ENCODE measurements at places on chromosomes 1 and 21.

DNA sequence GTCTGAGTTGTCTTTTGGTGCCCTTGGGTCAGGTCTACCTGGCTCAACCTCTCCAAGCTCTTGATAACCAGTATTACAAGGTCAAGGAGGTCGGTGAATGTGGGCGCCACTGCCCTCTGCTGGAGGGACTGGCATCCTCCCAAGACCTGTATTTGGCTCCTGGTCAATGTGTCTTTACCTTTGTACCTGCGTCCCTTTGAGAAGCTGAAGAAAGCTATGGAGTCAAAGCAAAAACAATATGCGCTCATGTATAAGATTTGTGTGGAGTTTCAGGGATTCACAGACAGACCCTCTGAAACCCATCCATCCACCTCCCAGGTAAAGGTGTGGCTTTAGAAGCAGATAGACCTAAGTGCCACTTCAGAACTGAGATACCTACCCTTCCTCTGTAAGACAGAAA is 61.8 kb upstream of the NBL1 start:
- peak; percentile 85 for DNase-seq

GRCh38 chr1:153195216-153195615 is 8.0 kb upstream of the LELP1 start:
- DNase-seq: no peak

DNA sequence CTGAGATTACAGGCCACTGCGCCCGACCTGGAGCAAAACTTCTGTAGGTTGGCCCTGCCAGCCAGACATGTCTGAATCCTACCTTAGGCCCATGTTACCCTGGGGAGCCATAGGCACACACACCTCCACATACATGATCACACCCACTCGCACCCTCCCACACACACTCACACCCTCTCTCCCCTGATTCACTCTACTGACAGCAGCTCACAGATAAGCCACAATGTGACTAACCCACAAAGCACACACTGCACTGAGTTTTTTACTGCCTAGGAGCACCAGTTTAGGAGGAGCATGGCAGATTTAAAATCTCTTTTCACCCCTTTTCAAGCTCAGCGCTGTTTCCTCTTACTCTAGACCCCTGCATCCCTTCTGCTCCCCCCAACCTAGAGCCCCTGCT is 41.7 kb downstream of the SLC30A1 start:
- no peak for DNase-seq

DNA sequence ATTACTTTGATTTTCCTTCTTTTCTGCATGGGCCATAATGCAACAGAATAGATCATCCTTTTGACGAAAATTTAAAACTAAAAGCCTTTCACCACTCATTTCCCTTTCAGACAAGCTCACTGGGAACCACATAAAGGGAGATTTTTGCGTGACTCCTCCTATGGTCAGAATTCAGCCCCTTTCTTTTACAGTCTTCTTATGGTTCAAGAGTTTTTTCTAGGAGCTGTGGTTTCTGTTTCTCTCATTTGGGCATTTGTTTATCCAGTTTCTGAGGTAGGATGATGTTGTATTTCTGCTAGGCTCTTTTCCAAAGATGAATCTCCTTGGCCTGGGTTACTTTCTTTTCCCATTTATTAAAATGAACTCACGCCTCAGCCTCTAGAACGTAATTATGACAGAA is 16.9 kb downstream of the RGS1 start:
- no peak for DNase-seq

DNA sequence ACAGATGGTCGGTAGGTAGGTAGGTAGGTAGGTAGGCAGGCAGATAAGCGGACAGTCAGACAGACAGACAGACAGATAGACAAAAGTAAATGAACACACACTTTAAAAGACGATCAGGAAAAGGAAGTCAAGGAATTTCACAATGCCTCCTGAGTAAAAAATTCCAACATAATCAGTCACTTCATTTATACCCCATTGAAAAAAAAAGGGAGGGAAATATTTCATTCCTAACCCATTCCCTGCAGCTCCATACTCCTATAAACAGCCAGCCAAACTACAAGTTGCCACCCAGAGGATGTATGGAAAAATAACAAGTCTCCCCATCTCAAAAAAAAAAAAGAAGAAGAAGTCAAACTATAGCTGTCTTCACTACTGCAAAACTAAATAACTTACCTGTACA is 43.4 kb downstream of the ZZZ3 start:
- DNase-seq: no peak

GRCh38 chr1:197918807-197919345 is 1.7 kb downstream of the LHX9 start:
- no peak for DNase-seq

DNA sequence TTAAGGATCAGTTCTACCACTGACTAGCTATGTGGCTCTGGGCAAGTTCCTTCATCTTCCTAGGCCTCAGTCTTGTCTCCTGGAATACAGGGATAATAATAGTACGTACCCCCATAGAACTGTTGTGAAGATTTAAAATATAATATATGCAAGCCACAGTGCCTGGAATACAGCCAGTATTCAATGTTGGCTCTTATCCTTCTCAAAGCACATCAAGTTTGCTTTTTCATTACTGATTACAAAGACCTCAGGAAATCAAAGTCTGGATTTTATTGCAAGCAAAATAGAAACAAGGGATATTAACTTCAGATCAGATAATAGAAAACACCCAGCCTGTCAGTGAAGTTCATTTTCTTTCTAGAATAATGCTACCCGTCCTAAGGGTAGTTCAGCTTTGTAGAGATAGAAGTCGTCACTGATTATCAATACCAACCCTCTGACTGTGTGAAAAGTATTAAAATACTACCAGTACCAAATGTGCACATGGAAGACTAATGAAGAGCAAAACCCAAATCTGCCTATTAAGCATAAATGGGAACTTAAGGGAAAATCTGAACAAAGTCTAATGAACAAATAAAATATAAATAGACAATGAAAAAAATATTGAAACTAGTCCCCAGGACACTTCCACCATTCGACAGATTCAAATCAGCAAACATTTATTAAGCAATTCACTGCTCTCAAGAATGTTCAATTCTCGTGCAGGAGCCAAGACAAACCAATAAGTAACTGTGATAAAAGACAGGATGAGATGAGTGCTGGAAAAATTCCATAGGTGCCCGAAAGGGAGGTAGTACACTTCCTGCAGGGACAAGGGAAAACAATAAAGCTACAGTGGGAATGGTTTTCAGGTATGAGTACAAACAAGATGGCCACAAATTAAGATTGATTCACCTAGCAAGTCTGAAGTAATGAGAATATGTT is 206.2 kb downstream of the SMYD3 start:
- DNase-seq: no peak

DNA sequence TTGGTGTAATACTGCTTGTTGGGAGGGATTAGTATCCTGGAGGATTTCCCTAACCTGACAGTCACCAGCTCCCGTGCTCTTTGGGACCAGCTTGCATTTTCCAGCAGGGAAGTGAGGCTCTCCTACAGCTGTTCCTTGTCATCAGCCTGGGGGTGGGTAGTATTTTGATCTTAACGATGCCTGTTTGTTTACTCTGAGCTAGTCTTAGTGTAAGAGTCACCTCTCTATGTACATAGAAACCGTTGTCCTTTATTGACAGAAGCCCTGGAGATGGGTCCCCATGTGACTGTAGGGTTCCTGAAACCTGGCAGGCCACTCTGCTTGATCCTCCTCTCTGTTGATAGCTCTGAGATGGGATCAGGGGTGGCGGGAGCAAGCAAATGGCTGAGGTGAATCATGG is 58.0 kb downstream of the ACP6 start:
- DNase-seq: peak; percentile 96

GRCh38 chr1:30991862-30992606 is 73.5 kb downstream of the PUM1 start:
- no peak for DNase-seq

DNA sequence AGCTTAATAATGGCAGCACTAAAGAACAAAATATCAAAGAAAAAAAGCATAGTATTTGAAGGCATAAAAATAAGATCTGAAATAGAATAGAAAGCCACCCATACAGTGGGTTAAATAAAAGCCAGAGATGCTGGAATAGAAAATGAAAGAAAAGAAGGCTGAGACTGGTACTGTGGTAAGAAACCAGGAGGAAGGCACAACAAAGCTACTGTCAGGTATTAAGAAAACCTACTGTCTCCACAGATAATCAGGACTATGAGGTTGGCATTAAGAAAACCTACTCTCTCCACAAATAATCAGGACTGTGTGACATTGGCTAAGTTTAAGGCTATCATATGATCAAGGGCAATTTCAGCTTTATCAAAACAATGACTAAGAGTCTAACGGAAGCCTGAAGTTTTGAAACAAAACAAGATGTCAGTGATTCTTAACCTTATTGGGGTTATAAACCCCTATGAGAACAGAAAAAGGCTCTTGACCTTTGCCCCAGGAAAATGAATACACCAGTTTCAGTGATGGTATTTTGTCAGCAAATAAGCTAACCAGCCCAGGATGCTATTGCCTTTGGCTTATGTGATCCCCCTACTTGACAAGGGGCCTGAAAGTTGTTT is 24.4 kb downstream of the MCOLN2 start:
- DNase-seq: no peak

- DNase-seq: no peak
These were observed 177.9 kb downstream of the CLIC6 start for GRCh38 chr21:34846601-34847112.

- DNase-seq: no peak
These were observed 11.8 kb downstream of the PDZK1IP1 start for GRCh38 chr1:47178020-47178419.

DNA sequence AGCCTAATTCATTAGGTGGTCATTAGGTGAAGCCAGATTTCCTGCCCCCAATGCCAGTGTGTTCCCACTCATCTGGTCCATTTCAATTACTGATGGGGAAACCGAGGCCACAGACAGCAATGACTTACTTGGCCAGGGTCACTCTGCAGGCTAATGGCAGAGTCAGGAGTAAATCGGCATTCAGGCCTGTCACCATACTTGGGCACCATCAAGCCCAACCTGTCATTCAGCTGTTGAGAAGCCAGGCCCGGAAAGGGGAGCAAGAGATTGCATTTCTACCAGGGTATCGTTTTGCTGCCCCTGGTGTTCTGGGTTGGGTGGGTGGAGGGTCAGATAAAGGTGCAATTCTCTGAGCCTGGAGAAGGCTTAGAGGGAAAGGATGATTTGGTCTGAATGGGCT is 8.0 kb upstream of the TMEM61 start:
- DNase-seq: no peak

- no peak for DNase-seq
These were observed 112.5 kb upstream of the SLC44A3 start for GRCh38 chr1:94707321-94708298.

DNA sequence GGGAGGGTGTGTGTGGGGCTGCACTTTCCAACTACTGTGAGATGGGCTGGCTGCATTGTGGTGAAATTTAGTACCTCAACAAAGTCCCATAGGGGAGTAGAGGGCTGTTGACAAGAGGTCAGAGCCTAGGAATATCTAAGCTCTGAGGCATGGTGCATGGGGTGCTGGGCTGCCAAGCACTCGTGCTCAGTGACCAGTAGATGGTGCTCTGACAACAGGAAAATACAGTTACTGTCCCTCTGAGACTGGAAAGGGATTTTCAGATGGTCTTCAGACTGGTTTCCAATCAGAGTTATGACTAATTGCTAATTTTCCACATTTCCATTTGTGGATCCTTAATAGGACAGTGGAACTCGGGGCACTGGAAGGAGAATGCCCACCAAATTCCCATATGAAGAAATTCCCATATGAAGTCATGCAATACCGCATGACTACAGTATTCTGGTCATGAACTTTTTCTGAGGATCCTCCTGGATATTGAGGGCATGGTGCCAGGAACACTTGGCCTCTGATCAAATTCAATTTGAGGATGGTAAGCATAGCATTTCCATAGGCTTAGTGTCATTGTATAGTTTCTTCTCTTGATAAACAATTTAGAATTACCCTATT is 4.1 kb upstream of the CACNA1E start:
- peak; percentile 72 for DNase-seq

GRCh38 chr21:35014302-35015041 is 34.6 kb downstream of the RUNX1 start:
- DNase-seq: no peak

GRCh38 chr1:197685785-197686184 is 89.5 kb downstream of the DENND1B start:
- DNase-seq: no peak

DNA sequence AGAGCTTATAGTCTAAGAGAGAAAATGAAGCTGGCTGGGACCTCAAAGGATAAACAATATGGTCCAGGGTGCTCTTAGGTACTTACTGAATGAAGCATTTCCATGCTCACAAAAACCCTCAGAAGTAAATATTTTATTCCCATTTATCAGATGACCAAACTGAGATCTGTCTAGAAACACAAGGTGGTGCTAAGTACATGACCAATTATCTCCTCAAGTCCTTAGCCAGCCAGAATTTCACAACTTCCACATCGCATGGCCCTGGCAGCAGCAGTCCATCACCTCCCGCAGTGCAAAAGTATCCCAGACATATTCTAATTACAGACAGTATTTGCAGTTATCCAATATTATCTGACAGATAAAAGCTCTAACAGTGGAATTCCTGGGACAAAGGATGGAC is 321.7 kb upstream of the PROX1 start:
- peak; percentile 85 for DNase-seq

GRCh38 chr1:61953076-61953789 is 211.0 kb downstream of the PATJ start:
- DNase-seq: no peak

DNA sequence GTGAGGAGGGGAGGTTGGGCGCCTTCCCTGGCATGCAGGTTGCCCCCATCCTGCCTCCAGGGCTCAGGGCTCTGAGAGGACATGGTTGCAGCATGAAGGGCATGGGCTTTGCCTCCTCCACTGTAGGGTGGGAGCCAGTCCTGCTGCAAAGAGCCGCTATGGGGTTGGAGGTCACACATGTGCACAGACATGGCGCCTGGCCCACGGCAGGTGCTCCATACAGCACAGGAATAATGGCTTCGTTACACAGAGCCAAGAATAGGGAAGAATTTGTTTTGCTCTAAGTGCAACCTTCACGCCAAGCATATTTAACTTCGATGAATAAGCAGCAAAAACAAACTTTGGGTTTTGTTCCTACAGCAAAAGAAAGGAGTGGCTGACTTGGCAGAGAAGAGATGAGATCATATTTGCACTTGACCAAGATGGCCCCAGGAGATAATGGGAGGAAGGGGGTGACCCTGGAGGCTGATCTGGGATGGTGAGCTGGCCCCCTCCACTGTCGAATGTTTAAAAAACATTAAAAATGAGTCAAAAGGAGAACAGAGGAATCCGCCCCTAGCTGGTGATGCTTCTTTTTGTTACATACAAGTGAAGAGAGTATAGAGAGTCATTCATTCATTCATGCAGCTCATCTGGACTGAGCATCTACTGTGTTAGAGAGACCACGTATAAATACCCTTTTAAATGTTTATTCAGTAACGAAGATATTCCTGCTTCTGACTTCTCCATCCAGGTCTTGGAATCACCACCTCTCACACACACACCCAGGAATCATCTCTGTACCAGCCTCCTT is 12.4 kb upstream of the C2CD2 start:
- no peak for DNase-seq

Data from NCI-H510A treated with DMSO at 0.1 percent for 48 hours (cell line).